ENCODE measurements at places on chromosomes 1 and 21.

- no peak for DNase-seq
These were observed 15.8 kb downstream of the THRAP3 start for GRCh38 chr1:36239941-36240637.

DNA sequence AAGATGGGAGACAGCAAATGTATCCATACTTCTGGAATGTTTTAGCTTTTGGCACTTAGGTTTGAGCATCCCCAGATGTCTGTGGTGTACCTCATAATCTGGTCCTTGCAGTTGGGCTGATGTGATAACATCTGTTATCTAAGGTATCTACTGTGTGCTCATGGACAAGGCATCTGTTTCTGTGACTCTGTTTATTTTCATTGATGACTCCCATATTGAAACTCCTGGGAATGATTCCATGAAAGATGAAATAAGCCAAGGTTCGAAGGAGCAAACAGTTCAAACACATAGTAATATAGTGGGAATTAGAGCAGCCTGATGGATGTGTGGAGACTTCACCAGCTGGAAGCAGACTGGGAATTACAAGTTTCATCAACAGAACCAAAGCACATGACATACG lies 20.7 kb upstream of the TRIM45 start:
- no peak for DNase-seq

GRCh38 chr1:112263453-112263852 lies 132.6 kb upstream of the CTTNBP2NL start:
- DNase-seq, result no peak

DNA sequence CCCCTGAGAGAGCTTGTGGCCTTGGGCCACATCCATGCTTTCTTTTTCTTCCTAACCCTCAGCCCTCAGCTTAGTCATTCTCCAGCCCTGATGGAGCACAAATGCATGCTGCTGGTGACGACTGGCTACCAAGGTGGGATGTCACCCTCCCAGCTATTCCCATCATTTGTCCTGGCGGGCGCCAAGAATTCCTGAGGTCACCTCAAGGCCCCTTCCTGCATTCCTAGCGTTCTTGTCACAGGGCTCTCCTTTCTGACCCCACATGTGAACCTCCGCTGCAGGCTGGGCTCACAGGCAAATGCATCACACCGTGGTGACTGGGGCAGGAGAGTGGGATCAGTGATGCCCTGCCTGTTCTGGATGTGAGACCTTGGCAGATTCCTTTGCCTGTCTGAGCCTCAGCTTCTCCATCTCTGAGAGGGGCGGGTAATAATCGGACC lies 53.4 kb upstream of the IFFO2 start:
- DNase-seq, result no peak

DNA sequence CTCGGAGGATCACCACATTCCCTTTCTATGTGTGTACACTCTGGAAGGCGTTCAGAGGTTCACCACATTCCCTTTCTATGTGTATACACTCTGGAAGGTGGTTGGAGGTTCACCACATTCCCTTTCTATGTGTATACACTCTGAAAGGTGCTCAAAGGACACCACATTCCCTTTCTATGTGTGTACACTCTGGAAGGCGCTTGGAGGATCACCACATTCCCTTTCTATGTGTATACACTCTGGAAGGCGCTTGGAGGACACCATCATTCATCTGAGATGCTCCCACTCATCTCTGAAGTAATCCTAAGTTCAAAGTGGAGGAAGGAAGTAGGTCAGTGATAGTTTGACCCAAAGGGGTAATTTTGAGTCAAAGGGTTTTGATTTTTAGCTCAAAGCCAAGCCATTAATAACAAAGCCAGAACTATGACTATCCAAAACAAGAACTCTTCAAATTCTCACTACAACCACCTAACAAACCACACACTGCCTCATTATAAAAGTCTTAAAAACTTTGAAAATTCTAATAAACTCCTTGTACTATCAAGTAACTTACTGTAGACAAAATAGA lies 32.9 kb downstream of the NRIP1 start:
- DNase-seq, result no peak
